Activated CD4-positive, alpha-beta T cell treated with anti-CD3 and anti-CD28 coated beads, Interleukin-2, amount 50 U/mL, for 4 hours (primary cell): ENCODE measurements at places on chromosomes 2 and 18.

DNA sequence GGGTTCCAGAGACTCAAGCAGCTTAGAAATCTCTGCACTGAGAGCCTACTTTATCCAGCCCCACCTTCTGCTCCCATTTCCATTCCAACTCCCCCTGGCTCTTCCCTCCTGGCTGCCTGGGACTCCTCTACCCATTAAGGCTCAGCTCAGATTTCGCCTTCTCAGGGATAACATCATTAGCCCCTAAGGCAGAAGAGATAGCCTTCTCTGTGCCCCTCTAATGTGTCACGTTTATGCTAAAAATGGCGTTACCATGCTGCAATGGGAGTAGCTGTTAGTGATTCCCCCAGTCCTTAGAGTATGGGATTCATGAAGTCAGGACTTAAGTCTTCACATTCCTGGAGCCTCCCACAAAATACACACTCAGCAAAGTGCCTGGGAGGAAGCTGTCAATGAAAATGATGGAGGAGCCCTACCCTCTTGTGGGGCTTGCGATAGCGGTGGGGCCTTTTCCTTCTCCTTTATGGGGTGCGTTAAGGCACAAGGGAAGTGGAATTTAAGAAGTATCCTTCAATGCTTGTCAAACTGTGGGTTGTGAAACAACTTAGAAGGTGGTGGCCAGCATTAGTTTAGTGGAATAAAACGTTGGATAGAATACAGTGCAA is 144.7 kb upstream of the COPS8 start:
- DNase-seq: no peak

GRCh38 chr18:43879415-43879814 is 602.1 kb upstream of the SYT4 start:
- no peak for DNase-seq

GRCh38 chr2:49686291-49686690 is 532.0 kb upstream of the FSHR start:
- no peak for DNase-seq

GRCh38 chr2:215505044-215505786 is 69.3 kb upstream of the FN1 start:
- no peak for DNase-seq

DNA sequence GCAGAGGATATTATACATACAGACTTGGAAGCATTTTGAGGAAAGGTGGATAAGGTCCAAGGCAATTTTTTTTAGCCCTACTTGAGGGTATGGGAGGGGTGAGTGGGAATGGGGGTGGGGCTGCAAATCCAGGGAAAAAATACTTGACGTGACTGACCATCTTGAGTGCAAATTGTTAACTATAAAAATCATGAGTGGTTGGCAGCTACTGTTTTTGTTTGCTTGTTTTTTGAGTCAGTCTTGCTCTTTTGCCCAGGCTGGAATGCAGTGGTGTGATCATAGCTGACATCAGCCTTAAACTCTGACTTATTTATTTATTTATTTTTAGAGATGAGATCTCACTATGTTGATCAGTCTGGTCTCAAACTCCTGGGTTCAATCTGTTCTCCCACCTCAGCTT is 458.8 kb downstream of the PIK3C3 start:
- DNase-seq: no peak

- DNase-seq: no peak
These were observed 38.7 kb downstream of the RPL31 start for GRCh38 chr2:101040761-101041160.

DNA sequence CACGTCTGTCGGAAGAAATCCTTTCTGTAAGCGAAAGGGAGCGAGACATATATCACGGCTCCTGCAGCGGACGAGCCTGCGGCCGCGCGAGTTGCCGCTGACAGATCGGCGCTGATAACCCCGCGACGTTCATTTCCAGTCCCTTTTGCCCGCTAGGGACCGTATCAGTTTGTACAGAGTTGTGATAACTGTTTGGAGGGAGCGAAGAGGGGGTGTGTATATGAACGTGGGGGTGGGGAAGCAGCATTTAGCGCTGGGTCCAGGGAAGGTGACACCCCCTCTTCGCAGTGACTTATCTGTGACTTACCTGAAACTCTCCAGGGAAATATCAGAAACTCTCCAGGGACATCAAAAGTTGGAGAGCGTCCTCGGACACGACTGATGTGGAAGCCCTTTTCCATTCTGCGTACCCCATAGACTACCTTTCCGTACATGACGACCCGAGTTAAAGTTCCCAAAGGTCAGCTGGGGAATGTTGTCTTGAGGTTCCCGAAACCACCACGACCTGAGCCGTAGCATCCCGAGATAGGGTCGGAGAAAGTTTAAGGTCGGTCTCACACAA is 948 bp upstream of the GATA6 start:
- no peak for DNase-seq
